Stimulated activated CD8-positive, alpha-beta memory T cell treated with anti-CD3 and anti-CD28 coated beads, Interleukin-12 subunit alpha, Interleukin-12 subunit beta, amount 100 ng/mL, for 4 hours (primary cell): ENCODE measurements at places on chromosomes 3 and 15.

- no peak for DNase-seq
These were observed 67.5 kb downstream of the RPL22L1 start for GRCh38 chr3:170802164-170803151.

DNA sequence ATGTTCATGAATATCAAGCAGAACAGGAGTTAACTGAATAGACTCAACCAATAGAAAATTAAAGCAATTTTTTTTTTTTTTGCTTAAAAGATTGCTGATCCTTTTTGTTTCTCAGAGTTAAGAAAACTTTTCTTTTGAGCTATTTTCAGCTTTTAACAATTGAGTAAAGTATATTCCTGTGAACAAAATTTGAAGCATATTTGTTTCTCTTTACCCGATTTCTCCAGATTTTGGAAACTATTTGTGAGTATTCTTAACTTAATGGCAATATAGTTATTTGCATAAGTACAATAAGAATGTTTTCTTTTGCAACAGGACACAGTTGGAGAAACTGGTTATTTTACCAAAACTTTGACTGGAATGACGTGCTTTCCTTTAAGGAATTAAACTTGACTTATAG, 53.4 kb upstream of the C15orf39 start:
- no peak for DNase-seq

DNA sequence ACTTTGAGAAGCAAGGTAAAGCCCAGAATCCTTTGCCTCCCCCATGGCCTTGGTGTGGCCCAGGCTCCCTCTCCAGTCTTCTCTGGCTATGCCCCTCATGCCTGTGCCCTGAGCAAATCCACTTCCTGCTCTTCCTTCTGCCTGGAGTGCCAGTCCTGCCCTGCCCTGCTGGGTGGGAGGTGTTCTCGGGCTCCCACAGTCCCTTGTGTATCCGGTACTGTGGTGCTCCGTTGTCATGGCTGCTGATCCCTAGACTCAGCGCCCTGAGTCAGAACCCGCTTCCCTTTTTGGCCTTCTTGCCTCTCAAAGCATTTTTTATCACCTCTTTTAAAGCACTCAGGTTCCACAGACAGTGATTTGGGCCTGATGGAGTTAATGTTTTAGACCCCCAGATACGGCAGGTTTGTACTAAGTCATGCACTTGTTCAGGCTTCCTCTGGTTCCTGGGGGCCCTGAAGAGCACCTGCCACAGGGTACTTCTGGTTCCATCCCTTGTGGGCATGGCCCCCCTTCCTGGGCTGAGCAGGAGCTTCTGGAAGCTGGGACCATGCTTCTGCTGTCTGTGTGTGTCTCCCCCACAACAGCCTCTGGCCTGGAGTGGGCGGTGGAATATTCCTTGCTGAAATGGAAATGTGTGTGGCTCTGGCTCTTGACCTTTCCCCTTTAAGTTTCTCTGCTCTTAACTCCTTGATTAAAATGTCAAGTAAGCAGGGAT, 29.6 kb upstream of the ADAMTS7 start:
- DNase-seq: no peak

DNA sequence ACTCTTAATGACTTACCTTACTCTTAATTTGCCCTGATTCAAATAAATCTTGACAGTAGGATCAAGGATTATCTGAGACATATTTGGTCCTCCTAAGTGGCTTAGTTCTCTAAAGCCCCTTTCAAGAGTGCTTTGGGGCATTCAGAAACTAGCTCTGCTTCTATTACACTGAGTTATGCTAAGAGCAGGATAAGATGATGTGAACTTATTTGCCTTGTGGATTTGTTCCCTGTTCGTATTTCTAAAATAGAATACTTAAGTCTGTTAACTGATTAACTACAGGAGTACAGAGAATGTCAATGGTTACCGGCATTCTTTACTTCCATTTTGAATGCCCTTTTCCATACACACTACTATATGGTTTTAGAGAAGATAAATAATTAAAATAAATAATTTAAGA, 14.8 kb upstream of the FRMD4B start:
- DNase-seq: no peak

- DNase-seq: no peak
These were observed 365.0 kb downstream of the FOXP1 start for GRCh38 chr3:71218508-71218907.

DNA sequence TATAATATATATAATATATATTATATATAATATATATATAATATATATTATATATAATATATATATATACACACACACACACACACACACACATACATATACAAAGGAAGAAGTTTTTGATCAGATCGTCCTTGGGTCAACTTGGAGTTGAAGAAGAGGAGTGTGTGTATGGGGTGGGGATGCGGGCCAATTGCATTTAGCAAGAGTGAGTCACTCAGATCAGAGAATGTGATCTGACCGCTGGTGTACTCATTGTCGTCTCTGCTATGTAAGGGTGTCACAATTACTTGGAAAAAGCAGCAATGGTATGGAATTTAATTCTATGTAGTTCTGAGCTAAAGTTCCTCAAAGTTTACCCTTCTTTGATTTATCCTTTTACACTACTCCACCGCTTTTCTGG, 4.6 kb upstream of the VGLL3 start:
- no peak for DNase-seq

- DNase-seq: no peak
These were observed 29.8 kb upstream of the LPP start for GRCh38 chr3:188124184-188124583.
